ENCODE measurements at places on chromosomes 2 and 18. TPM values are rescaled to one million over a fixed set of nuclear protein-coding genes. Genes with fewer than 3 reads are reported as not detected.

Gene DTNA
- 8.3 TPM for total RNA-seq

Gene SFT2D3
- 3.7 TPM for total RNA-seq

Gene PROKR1
- not detected for total RNA-seq

Gene CD8A
- total RNA-seq: not detected

Gene FEV
- total RNA-seq: not detected

Gene ALLC
- total RNA-seq: not detected

Gene GAL3ST2
- total RNA-seq: not detected

Gene KCNF1
- 0.59 TPM for total RNA-seq

Gene SEMA4C
- total RNA-seq: 27.1 TPM

Gene GAD1
- total RNA-seq: not detected

Gene SKA1
- 28.5 TPM for total RNA-seq

Gene SERPINB7
- total RNA-seq: 4.2 TPM

Gene KHK
- total RNA-seq: 3.2 TPM

Gene SP110
- 12.3 TPM for total RNA-seq

Gene CIB4
- not detected for total RNA-seq

Gene VPS54
- 14.3 TPM for total RNA-seq

Gene CDH20
- under 0.01 TPM for total RNA-seq

Gene SCN3A
- total RNA-seq: 0.17 TPM

Gene RESP18
- not detected for total RNA-seq

Gene TMEM247
- total RNA-seq: not detected

Gene DSC3
- total RNA-seq: 0.17 TPM

Gene SMYD1
- not detected for total RNA-seq

Gene TMEM17
- 1.5 TPM for total RNA-seq

Gene NAT8
- total RNA-seq: not detected

Gene IL36G
- total RNA-seq: not detected

Gene FAM228B
- 1.9 TPM for total RNA-seq

Gene GRP
- total RNA-seq: not detected

Gene CD28
- not detected for total RNA-seq

Gene CDK15
- total RNA-seq: 18.3 TPM

Gene RIT2
- total RNA-seq: not detected

Gene DSG2
- total RNA-seq: 11.0 TPM

Gene G6PC2
- total RNA-seq: not detected

Gene NEU4
- total RNA-seq: not detected

Gene UCN
- 0.15 TPM for total RNA-seq

Gene RAB6C
- total RNA-seq: not detected

Gene STON1
- 5.8 TPM for total RNA-seq

Gene TOGARAM2
- total RNA-seq: under 0.01 TPM

Gene UGT1A10
- total RNA-seq: not detected

Gene LYPD6B
- not detected for total RNA-seq

Gene FKBP1B
- total RNA-seq: 16.8 TPM

Gene ATP5MC3
- total RNA-seq: 140 TPM

Gene PDE11A
- not detected for total RNA-seq

Gene SLC5A7
- not detected for total RNA-seq

Gene SLC9A4
- not detected for total RNA-seq

Gene AKAIN1
- total RNA-seq: not detected

Gene GALR1
- total RNA-seq: not detected

Gene GPBAR1
- total RNA-seq: not detected

Gene GREB1L
- 0.30 TPM for total RNA-seq

Gene RPRM
- total RNA-seq: not detected
